ENCODE measurements at places on chromosomes 16 and 17. TPM values are rescaled to one million over a fixed set of nuclear protein-coding genes. Genes with fewer than 3 reads are reported as not detected.

DNA sequence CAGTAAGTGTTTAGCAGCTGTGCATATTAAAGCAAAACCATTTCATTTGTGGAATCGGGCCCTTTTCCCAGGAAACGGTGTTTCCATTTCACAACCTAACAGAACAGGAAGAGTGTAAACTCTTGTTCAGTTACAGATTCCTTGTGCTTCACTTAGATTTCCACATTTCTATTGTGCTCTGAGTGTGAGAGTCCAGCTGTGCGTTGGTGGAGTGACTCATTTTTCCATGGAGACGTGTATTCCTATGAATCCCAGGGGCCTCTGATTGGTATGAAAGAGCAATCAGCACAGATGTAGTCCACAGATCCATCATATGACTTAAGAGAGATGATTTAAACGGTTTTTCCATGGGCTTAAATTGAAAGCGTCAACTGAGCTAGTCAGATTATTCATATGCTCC is 13.3 kb upstream of the CAVIN1 start:
- peak; percentile 69 for DNase-seq

DNA sequence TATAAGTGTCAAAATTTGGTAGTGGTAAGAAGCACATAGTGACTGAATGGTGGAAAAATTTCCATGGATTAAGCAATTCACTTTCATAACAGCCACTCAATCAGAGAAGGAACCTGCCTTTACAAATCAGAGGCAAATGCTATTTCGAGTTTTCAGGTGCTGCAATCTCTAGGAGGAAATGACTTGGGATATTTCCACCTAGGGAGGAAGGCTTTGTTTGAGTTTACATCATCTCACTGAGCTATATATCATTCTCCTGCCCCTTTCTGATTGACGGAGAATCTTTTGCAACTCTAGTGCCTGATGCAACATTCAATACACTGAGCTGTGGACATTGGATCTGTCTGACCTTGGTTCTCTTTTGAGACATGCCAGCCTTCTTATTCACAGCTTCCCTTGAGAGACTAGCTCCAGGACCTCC is 26.3 kb downstream of the MARCHF10 start:
- DNase-seq: no peak

- DNase-seq: no peak
Observed at GRCh38 chr16:72094266-72094610, 591 bp downstream of the DHX38 start.

DNA sequence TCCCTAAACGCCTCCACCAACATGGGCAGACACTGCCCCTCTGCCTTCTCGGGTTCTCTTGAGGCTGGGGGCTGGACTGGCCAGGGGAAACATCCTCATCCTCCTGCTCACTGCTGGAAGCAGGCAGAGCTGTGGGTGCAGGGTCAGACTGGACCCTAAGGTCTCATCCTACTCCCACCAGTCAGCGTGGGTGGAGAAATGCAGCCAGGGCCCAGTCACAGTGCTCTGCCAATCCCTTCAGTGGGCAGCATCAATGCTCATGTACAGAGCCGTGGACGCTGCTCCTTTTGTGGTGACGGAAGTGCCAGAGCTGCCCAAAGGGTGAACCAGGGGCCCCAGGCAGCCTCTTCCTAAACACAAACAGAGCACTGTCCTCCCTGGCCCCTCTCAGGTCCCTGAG is 13.4 kb upstream of the TBX2 start:
- DNase-seq: no peak

DNA sequence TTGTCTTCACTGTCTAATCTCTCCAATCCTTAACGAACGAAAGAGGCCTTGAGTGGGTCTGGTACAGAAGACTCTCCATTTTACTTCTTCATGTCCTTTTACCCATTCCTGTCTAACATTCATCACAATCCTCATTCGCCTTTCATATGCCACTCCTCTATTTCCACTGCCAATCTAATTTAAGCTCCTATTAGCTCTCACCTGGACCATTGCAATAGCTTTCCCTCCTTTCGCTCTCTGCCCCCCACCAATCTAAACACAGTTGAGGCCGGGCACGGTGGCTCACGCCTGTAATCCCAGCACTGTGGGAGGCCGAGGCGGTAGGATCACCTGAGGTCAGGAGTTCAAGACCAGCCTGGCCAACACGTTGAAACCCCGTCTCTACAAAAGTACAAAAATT is 6.3 kb upstream of the SLFN14 start:
- no peak for DNase-seq

- no peak for DNase-seq
Observed at GRCh38 chr16:83704656-83705055, 103.1 kb upstream of the HSBP1 start.

GRCh38 chr17:22435231-22435974 is 743.1 kb downstream of the KCNJ18 start:
- peak; percentile 72 for DNase-seq

DDX19B gene
- total RNA-seq: 15.4 TPM

DNA sequence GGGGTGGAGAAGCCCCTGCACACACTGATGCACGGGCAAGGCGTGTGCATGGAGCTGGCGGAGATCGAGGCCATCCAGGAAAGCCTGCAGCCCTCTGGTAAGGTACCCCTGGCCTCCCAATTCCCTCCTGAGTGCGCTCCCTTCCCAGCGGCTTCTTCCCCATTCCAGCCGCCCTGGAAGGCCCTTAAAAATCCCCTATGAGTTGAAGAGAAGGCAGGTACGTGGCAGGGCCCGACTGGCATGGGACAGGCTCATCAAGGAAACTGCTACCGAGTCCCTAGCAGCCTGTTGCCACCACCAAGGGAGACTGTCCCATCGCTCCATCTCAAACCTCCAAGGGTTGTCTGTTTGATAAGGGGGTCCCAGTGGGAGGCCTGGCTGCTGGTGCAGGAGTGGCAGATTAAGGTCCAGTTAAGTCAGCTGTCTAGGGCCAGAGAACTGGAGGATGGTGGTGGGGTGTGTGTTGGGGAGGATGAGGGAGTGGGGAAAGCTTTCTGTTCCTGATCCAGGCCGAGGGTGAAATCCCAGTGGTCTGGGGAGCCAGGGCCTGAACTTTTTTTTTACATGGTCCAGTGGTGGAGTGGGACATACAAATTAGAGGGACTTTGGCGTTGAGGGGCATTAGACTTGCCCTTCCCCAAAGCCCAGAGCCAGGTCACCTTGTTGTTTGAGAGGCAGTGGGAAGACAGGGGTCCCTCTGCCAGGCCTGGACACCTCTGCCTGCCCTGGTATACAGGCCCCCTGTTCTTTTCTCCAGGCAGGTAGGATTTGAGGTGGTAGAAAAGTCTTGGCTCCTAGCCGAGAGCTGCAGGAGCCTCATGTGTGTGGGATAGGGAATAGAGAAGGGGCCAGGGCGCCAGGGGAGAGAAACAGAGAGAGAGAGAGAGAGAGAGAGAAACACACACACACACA is 994 bp downstream of the IGFBP4 start:
- no peak for DNase-seq

DNA sequence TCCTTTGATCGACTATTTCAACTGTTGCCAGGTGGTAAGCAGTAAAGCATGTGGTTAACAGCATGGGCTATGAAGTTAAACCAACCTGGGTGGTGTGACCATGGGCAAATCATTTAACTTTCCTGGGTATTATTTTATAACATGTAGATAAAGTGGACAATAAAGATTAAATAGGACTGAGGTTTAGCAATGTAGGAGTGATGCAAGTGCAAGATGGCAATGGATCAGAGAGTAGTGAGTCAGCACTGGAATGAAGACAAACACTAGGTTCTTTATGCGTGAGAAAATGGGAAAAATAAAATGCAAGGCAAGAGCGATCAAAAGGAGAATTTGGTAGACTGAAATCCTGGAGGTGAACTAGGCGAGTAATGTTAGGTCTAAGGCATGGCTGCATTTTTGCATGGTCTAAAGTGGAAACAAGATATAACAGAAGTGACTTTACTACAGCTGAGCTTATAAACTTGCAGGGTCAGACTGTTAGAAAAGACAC is 222.4 kb upstream of the AXIN2 start:
- DNase-seq: peak; percentile 84

- no peak for DNase-seq
Observed at GRCh38 chr16:87304951-87305350, 12.2 kb downstream of the C16orf95 start.

EVPLL gene
- total RNA-seq: not detected

GRCh38 chr17:48506246-48506645 is 24.6 kb downstream of the HOXB1 start:
- DNase-seq: no peak

GABARAPL2 gene
- total RNA-seq: 26.6 TPM

GRCh38 chr16:20937736-20938135 is 37.2 kb downstream of the LYRM1 start:
- DNase-seq: no peak

DNA sequence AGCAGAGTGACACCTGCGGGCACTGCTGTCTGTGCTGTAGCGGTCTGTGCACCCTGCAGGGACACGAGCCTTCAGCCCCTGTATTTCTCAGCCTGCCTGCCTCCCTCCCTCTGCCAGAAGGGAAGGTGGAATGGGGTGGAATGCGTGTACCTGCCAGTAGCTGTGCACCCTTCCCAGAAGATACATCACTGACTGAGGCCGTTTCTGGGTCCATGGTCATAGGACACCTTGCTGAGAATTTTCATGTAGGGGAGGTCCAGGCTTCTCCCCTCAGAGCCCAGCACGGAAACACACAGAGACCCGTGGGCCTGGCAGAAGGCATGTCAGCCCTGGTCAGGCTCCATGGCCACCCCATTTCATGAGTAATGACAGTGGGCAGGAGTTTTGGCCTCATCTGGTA is 16.5 kb downstream of the DBNDD1 start:
- DNase-seq: no peak

TP53TG3D gene
- 3.2 TPM for total RNA-seq

SMPD3 gene
- 0.17 TPM for total RNA-seq

DNA sequence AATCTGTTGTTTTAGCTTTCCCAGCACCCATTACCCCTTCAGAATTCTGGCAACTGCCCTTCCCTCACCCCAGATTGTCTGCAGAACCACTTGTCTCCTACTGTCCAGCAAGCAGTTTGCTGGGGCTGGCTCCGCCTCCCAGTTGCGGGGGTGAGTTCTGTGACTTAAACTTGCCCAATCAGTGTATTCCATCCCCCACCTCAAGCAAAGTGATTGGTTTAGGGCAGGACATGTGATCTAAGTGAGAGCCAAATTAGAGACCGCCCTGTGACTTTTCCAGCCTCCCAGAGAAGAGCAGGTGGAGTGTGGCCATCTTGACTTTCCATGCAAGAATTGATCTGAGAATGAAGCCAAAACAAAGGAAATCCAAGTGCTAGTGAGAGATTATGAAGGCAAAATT is 22.7 kb upstream of the SRCIN1 start:
- DNase-seq: peak; percentile 11

SLX4 gene
- 3.5 TPM for total RNA-seq

- peak; percentile 68 for DNase-seq
Observed at GRCh38 chr17:16915752-16916556, 56.0 kb downstream of the TNFRSF13B start.

CCDC200 gene
- not detected for total RNA-seq

DNA sequence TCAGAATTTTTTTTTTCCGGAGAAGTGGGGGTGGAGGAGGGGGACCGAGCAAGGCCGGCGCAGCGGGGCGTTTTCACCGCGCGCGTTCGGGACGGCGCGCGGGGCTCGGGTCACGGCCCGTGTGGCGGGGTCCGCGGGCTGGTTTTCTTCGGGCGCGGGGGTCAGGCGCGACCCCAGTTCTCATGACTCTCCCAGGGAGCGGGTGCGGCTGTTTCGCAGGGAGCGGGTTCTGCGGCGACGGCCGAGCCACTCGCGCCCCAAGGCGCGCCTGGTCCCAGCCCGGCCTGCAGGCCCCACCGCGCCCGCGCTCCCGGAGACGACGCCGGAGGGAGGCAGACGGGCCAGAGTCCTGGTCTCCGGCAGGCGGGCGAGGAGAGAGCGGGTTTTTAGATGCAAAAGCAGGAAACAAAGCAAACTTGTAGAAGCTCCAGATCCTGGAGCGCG is 1.0 kb downstream of the BAHCC1 start:
- no peak for DNase-seq

- peak; percentile 48 for DNase-seq
Observed at GRCh38 chr17:17782523-17783115, 54.2 kb downstream of the SREBF1 start.

DNAAF8 gene
- total RNA-seq: 0.74 TPM

Measured in Daoy (cell line).